ENCODE measurements at places on chromosomes 4 and X.

GRCh38 chr4:58553679-58554078 is 1443.5 kb upstream of the IGFBP7 start:
- no peak for DNase-seq

DNA sequence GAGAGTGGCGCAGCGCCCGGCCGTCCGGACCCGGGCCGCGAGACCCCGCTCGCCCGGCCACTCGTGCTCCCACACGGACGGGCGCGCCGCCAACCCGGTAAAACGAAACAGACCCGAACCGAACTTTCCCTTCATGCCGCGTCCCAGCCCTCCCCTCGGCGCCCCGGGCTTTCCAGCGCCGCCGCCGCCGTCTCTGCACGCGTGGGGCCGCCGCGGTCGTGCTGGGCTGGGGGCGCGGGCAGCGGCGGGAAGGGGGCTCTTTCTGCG is 222 bp downstream of the SMAD1 start:
- DNase-seq = no peak

DNA sequence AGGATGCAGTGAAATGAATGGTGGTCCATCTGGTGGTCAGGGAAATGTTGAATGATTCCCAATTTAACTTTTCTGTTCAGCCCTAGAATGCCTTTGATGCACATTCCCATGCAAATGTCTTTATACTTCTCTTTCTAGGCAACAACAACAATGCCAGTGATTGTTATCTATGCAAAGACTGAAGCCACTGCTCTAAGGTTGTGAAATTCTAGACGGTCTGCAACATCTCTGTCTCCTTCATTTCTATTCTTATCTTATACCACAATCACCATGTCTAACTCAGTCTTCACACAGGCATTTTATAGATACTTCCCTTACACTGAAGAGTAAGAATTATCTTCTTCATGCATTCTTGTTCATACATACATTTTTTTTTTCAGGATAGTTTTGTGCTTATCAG is 84.5 kb downstream of the HPGD start:
- DNase-seq = no peak

DNA sequence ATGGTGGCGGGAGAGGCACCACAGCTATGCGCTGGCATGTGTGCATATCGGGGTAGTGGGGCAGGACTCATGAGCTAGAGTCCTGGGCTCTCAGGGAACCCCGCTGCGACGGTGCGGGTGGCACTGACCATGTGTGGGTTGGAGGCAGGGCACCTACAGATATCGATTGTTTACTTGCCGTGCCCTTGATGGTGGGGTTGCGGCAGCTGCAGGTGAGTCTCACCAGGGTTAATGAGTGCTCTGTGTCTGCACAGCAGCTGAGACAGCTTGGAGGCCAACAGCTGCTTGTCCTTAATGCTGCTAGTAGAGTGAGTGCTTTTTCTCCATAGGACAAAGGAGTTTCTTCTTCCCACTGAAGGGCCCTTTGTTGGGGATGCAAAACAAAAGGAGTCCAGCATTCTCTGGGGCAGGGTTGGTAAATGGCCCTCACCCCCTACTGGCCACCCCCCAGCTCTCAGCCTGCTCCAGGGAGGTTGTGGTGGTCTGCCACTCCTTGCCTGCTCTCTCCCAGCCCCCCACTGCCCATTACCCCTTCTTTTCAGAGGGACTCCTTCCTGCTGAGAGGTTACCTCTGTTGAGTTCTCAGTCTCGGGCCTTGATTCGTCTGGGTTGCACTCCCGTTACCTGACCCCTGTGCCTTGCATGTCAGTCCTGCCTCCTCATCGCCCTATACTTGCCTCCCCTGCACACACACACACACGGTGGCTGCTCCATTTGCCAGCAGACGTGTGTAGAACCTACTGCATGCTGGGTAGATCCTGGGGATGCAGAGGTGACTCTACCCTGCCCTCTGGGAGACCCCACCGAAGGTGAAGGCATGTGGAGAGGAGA is 52.8 kb downstream of the TBC1D14 start:
- DNase-seq = no peak

DNA sequence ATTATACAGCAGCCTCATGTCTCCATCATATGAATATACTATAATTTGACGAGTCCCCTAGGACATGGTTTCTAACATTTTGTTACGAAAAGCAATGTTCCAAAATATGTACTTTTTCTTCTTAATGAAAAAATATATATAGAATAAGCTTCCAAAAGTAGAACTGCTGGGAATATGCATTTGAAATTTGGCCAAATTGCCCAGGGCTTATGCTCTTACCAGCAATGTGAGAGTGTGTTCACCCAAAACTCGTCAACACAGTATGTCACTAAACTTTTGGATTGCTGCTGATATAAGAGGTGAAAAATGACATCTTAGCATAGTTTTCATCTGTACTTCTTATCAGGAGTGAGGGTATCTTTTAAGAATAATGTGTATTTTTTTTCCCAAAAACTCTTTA is 64.6 kb upstream of the STIM2 start:
- no peak for DNase-seq

DNA sequence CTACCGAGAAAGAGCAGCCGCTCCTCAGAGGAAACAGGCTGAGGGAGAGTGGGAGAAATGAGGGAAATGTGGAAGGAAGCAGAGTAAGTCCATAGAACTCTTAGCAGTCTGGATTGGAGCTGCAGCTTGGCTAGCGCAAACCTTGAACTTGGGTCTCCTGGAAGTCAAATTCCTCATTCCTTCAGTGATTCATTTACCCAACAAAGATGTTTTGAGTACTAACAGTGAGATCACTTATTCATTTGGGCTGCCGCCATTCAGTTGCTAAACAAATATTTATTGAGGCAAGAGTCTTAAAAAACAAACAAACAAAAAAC is 51.5 kb downstream of the SEL1L3 start:
- no peak for DNase-seq

GRCh38 chrX:152926923-152927322 is 29.1 kb downstream of the ZNF185 start:
- DNase-seq = no peak

- DNase-seq = no peak
Observed at GRCh38 chrX:10507876-10508275, 112.5 kb downstream of the MID1 start.
